Effector memory CD4-positive, alpha-beta T cell (primary cell): ENCODE measurements at places on chromosomes 2 and 18.

DNA sequence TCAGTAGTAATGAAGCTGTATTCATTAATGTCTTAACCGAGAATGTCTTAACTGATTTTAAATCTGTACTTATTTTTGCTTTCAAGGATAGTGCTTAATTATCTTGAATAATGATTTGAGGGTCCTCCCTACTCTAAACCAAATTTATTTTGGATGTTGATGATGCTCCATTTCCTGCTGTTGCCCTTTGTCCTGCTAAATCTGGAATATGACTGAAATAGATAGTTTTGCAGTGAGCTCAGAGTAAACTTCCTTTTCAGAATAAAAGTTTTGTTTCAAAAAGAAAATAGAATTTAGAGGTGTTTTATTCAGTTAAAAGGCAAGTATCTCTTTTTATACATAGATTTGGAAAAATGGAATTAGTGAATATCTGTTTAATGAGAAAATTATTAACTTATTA lies 8.1 kb downstream of the NBEAL1 start:
- H3K4me1 ChIP-seq: no peaks in the 10 kb centered on the region
- no peak for DNase-seq
- no peaks in the 10 kb centered on the region for H3K36me3 ChIP-seq
- no peaks in the 10 kb centered on the region for H3K27me3 ChIP-seq

DNA sequence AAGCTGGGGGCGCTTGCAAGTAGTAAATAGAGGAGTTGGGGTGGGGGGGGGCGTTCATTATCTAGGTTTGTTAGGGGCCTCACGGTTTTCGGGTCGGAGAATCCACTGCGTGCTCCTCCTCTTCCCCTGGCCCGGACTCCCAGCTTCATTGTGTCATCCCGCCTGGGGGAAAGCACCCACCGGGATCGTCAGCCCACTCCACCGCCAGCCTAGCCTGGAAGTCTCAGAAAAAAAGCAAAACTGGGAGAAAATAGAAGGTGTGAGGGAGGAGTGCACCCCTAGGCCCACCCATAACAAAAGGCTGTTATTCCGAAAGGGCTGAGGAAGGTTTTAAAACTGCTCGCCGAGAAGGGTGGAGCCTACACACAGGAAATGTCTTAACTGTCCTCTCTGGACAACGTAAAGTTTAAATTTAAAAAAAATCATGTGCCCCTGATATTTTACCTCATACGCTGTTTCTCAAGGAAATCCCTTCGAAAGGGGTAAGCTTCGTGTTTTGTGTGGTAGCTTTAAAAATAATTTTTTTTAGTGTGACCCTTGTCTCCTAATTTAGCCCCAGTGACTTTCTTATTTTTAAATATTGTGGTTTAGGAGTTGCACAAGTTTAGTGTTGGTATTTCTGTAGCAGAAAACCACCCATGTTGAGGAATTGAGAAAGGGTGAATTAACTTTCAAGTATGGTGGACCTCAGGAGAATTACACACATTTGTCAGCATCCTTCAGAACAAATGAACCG lies 104.2 kb downstream of the SPTBN1 start:
- peak; percentile 9 for DNase-seq
- H3K36me3 ChIP-seq: no peaks in the 10 kb centered on the region
- peaks cover 18% of the 10 kb centered on the region for H3K4me1 ChIP-seq
- H3K27ac ChIP-seq: peak overlapping the region; percentile 88
- no peaks in the 10 kb centered on the region for H3K27me3 ChIP-seq
- H3K4me3 ChIP-seq: peak overlapping the region; percentile 96

DNA sequence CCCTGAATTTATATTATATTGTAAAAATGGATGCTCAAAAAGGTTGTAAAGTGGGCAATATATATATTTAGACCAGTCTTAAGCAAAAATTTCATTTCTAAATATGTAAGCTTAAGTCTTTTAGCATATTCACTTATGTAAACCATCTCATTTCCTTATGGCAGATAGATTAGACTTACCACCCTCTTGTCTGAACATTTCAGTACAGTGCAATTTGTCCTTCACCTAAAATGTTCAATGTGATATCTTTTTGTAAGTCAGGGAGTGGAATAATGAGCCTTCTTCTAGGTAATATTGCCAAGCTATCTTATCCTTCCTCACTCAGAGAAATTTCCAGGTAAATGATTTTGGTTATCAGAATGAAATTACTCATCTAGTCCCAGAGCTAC lies 92.3 kb downstream of the KLF7 start:
- H3K4me3 ChIP-seq: no peak overlapping the region
- H3K4me1 ChIP-seq: peaks cover 5% of the 10 kb centered on the region
- no peaks in the 10 kb centered on the region for H3K27me3 ChIP-seq
- H3K27ac ChIP-seq: no peak overlapping the region
- no peaks in the 10 kb centered on the region for H3K36me3 ChIP-seq
- no peak for DNase-seq

- H3K4me1 ChIP-seq: peaks cover 11% of the 10 kb centered on the region
- no peak overlapping the region for H3K4me3 ChIP-seq
- no peaks in the 10 kb centered on the region for H3K27me3 ChIP-seq
- H3K27ac ChIP-seq: no peak overlapping the region
- no peak for DNase-seq
Observed at GRCh38 chr2:196924051-196924450, 2.5 kb downstream of the PGAP1 start.

DNA sequence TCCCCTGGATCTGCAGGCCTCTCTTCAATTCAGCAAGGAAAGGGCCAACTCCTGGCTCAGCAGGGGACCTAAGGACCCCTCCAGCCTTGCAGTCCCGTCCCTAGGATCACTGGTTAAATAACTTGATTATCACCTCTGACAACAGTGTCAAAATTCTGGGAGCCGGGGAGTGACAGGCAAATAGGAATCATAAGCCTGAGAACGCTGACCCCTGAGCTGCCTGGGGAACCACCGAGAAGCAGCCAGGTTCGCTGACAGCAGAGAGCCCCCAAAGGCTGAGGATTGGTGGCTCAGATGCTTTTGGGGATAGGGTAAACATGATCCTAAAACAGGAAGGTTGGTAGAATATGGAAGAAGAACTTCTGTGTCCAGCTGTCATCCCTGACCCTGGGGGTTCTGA lies 17.5 kb upstream of the TNS1 start:
- H3K36me3 ChIP-seq: no peaks in the 10 kb centered on the region
- no peak for DNase-seq
- H3K4me1 ChIP-seq: no peaks in the 10 kb centered on the region
- no peaks in the 10 kb centered on the region for H3K27me3 ChIP-seq
- no peak overlapping the region for H3K27ac ChIP-seq

DNA sequence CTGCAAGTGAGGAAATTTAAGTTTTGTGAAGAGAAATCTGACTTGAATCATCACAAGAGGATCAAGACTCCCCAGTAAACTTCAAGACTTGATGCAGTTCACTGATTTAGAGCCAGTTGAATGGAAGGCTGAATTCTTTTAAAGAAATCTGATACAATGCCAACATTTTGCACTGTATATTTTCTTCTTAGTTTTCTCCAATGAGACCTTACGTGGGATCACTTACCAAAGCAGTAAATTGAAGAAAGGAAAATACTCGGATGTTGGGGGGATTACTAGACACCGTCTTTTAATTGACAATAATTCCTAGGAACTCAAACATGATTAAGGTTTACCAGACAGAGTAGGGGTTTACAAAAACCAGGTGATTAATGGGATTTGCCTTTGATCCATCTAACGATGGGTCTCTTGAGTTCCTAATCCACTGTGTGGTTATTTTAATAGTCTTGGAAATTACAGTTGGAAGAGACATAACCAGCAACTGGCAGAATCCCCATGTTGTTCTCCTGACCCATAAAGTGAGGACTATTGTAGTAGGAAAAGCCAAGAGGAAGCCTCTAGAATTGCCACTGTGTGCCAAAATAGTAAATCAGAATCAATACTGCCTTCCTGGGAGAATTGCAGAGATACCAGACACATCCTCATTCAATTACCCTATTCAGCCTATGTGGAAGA lies 354.5 kb downstream of the PID1 start:
- H3K27me3 ChIP-seq: no peaks in the 10 kb centered on the region
- DNase-seq: no peak
- H3K4me1 ChIP-seq: no peaks in the 10 kb centered on the region

DNA sequence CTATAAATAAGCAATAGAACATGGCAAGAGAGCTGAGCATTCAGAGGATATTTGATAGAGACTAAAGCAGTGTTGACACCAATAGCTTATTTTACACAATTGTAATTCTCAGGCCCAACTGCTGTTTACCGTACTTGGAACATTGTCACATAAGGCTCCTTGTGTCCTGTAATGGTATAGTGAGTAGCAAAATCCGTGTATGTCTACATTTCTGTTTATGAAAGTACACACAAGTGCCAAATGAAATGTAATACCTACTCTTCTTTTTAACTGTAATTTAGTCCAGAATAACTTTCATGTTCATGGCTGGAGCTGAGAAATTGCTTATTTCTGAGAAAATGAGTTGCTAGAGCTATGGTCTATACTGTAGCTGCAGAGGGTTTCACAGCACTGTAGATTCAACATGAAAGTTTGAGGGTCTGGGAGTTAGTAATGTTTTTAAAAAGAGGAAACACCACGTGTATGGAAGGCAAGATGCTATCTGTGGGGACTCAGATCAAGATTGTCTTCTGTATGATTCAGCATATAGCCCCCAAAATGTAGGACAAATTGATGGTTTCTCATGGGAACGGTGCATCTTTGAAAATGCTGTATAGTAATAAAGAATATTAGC lies 110.2 kb upstream of the NOSTRIN start:
- H3K4me1 ChIP-seq: no peaks in the 10 kb centered on the region
- no peak overlapping the region for H3K4me3 ChIP-seq
- no peaks in the 10 kb centered on the region for H3K36me3 ChIP-seq
- H3K27ac ChIP-seq: no peak overlapping the region

GRCh38 chr2:129892360-129892759 lies 87.1 kb upstream of the RAB6C start:
- no peaks in the 10 kb centered on the region for H3K36me3 ChIP-seq
- no peak overlapping the region for H3K27ac ChIP-seq
- DNase-seq: no peak
- H3K4me3 ChIP-seq: no peak overlapping the region

GRCh38 chr2:148754864-148755263 lies 110.3 kb downstream of the EPC2 start:
- no peaks in the 10 kb centered on the region for H3K36me3 ChIP-seq
- no peak for DNase-seq
- no peak overlapping the region for H3K27ac ChIP-seq
- no peaks in the 10 kb centered on the region for H3K27me3 ChIP-seq
- no peaks in the 10 kb centered on the region for H3K4me1 ChIP-seq

GRCh38 chr2:241298673-241299072 lies 16.8 kb downstream of the HDLBP start:
- H3K27ac ChIP-seq: no peak overlapping the region
- peak; percentile 13 for DNase-seq
- H3K36me3 ChIP-seq: no peaks in the 10 kb centered on the region
- H3K4me1 ChIP-seq: peaks cover 6% of the 10 kb centered on the region
- H3K27me3 ChIP-seq: no peaks in the 10 kb centered on the region
- H3K4me3 ChIP-seq: peak overlapping the region; percentile 2

- H3K4me1 ChIP-seq: no peaks in the 10 kb centered on the region
- H3K4me3 ChIP-seq: no peak overlapping the region
- H3K36me3 ChIP-seq: no peaks in the 10 kb centered on the region
- no peaks in the 10 kb centered on the region for H3K27me3 ChIP-seq
Observed at GRCh38 chr2:57429831-57430230, 616.8 kb upstream of the VRK2 start.

DNA sequence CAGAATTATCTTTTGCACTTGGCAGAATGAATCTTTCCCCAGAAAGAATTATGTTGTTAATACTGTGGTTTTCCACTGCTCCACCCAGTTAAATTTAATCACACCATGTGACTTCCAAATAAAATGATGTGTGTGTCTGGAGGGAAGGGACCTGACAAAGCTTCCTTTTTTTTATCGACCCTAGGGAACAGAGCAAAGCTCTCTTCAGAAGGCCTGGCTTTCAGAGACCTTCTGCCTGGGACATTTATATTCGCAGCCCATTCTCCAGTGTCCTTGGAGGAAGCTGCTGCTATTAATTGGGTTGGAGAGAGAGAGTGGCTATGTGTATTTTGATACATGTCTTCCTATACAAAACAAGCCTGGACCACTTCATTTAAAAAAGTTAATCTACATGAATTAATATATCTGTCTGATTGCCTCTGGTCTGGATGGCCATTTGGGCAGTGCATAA lies 233.7 kb downstream of the PRKCE start:
- H3K4me1 ChIP-seq: no peaks in the 10 kb centered on the region
- H3K36me3 ChIP-seq: no peaks in the 10 kb centered on the region
- no peak for DNase-seq
- H3K4me3 ChIP-seq: no peak overlapping the region
- no peak overlapping the region for H3K27ac ChIP-seq
- no peaks in the 10 kb centered on the region for H3K27me3 ChIP-seq

- peaks cover 15% of the 10 kb centered on the region for H3K4me1 ChIP-seq
- H3K27me3 ChIP-seq: peaks cover 22% of the 10 kb centered on the region
- H3K27ac ChIP-seq: no peak overlapping the region
Observed at GRCh38 chr18:77250501-77250925, 865 bp downstream of the GALR1 start.

- H3K4me3 ChIP-seq: no peak overlapping the region
- DNase-seq: no peak
- H3K36me3 ChIP-seq: no peaks in the 10 kb centered on the region
- H3K4me1 ChIP-seq: no peaks in the 10 kb centered on the region
Observed at GRCh38 chr2:237577956-237578870, 11.8 kb downstream of the PRLH start.

- no peak for DNase-seq
- no peaks in the 10 kb centered on the region for H3K27me3 ChIP-seq
- H3K27ac ChIP-seq: no peak overlapping the region
Observed at GRCh38 chr18:60044290-60045006, 144.7 kb downstream of the PMAIP1 start.

- H3K4me1 ChIP-seq: peaks cover 10% of the 10 kb centered on the region
- no peak overlapping the region for H3K4me3 ChIP-seq
- no peak overlapping the region for H3K27ac ChIP-seq
- peaks cover 4% of the 10 kb centered on the region for H3K36me3 ChIP-seq
- no peak for DNase-seq
Observed at GRCh38 chr2:221567809-221568208, 4.3 kb downstream of the EPHA4 start.

GRCh38 chr18:1048032-1048431 lies 143.4 kb downstream of the ADCYAP1 start:
- H3K27ac ChIP-seq: no peak overlapping the region
- no peaks in the 10 kb centered on the region for H3K27me3 ChIP-seq
- no peaks in the 10 kb centered on the region for H3K36me3 ChIP-seq
- no peaks in the 10 kb centered on the region for H3K4me1 ChIP-seq
- DNase-seq: no peak
- no peak overlapping the region for H3K4me3 ChIP-seq

- H3K4me1 ChIP-seq: no peaks in the 10 kb centered on the region
- no peaks in the 10 kb centered on the region for H3K36me3 ChIP-seq
- no peaks in the 10 kb centered on the region for H3K27me3 ChIP-seq
- H3K27ac ChIP-seq: no peak overlapping the region
- no peak overlapping the region for H3K4me3 ChIP-seq
- DNase-seq: no peak
Observed at GRCh38 chr18:45525301-45525700, 90.0 kb upstream of the SLC14A2 start.
